ENCODE measurements at places on chromosomes 4 and X.

GRCh38 chr4:125323654-125324053 lies 8.9 kb downstream of the FAT4 start:
- no peak for DNase-seq

DNA sequence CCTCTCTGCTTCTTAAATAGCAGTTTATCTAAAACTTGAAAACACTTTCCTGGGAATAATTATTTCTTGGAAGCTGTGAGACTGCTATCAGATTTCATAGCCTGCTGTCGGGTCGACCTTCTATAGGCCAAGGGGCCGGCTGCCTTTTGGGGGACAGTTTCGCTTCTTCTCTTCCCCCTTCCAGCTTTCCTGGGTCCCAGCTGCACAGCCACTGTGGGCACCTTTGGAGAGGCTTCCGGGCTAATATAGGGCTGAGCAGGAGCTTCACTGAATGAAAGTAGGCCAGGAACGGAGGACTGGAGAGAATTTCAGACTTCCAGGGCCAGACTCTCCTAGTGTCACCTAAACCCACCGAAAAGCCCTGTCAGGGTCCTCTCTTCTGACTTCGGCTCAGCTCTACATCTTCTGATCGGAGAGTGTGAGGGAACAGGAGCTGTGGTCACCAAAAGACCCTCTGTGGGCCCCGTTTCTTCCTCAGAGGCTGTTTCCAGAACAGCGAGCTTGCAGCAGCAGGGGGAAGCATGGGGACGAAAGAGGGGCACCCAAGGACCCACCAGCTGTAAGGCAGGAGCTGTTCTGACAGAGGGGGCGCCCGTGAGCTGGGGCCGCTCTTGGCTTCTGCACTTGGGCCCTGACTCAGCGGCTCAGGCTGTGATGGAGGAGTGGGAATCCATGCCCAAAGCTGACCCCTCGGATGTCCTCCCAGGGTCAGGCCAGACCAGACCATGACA lies 620.6 kb downstream of the BCOR start:
- no peak for DNase-seq

DNA sequence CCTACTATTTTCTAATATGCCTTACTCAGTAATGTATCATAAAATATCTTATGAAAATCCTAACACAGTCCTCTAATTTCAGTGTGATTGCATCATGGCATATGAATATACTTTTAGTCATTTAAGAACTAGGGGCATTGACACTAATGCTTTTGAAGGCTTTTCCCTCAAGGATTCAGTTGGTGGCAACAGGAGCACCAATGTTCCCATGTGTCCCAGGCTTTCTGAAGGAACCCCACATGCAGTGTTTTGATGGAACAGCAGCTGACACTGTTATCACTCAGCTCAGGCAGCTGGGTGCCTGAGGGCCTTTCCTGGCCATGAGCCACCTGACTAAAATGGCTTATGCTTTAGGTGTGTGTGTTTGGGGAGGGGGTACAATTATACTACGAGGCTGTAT lies 348.3 kb downstream of the ARHGAP24 start:
- no peak for DNase-seq

DNA sequence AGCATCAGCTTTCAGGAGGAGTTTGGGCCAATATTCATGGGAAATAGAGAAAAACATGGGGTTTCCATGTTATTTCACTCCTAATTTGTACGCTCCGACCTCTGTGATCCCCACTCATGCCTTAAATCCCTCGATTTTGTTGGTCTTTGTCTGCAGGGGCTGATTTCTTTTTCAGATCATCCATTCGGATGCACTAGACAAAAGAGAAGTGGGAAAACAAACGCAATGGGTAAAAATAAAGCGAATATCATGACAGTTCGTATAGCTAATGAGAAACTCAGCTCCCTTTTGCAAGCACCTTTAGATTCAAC lies 139.1 kb upstream of the PLAC1 start:
- DNase-seq = no peak

Measured in cerebellar nuclear complex (tissue), 1 donor.